Activated CD4-positive, CD25-positive, alpha-beta regulatory T cell treated with anti-CD3 and anti-CD28 coated beads, Interleukin-2, amount 50 U/mL, for 16 hours (primary cell): ENCODE measurements at places on chromosomes 3 and 15.

DNA sequence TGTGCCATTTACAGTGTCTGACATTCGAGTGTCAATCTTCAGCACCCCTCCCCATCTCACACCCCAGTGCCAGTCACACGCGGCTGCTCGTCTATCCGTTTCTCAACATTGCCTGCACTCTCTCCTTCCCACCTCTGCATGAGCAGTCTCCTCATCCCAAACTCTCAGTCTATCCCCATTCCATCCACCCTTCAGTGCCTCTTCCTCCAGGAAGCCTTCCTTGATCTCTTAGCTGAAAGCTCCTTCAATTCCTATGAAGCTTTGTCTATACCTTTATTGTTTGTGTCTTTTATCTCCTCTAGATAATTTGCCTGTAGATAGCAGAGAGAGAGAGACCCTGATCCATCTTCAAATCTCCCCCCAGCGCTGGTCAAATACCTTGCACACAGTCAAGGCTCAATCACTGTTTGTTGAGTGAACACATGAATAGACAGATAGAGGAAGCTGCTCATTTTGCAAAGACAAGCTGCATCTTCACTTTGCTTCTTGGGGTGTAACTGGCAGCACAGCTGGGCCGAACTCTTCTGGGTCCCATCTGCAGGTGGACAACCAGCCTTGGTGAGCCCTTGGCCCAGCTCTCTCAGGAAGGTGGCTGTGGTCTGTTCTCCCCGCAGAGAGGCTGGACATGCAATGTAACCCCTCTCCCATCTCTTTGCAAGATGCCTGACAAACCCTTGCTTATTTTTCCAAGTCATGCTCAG, 52.8 kb downstream of the ITGA11 start:
- DNase-seq, result no peak

DNA sequence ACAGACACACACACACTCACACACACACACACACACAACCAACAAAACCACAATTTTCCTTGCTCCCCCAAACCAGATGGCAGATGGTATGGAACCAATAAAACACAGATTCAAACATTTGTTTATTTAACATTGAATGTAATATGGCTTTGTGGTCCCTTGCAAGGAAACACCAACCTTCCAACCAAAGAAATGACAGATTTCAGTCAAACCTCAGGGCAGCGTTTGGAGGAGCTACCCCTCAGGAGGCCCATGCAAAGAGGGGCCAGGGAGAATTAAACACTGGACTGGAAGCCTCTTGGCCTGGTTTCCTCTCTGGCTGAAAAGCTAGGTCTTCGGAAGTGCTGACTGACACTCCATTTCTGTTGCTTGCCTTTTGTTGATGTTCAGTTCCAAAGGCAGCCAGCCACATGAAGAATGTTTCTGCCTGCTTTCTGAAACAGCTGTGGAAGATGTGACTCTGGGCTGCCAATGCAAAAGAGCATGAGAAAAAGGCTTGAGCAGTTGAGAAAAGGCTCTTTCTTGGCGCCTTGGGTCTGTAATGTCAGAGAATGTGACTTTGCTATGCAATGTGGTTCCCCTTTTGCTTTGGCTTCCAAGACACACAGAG, 296.1 kb downstream of the RPLP1 start:
- no peak for DNase-seq

GRCh38 chr3:54965746-54966145, 37.9 kb upstream of the LRTM1 start:
- no peak for DNase-seq

GRCh38 chr3:81955878-81956277, 194.4 kb upstream of the GBE1 start:
- no peak for DNase-seq

- DNase-seq, result no peak
Observed at GRCh38 chr3:15291589-15292541, 40.5 kb downstream of the SH3BP5 start.

- no peak for DNase-seq
Observed at GRCh38 chr15:101444807-101445508, 44.5 kb downstream of the PCSK6 start.

DNA sequence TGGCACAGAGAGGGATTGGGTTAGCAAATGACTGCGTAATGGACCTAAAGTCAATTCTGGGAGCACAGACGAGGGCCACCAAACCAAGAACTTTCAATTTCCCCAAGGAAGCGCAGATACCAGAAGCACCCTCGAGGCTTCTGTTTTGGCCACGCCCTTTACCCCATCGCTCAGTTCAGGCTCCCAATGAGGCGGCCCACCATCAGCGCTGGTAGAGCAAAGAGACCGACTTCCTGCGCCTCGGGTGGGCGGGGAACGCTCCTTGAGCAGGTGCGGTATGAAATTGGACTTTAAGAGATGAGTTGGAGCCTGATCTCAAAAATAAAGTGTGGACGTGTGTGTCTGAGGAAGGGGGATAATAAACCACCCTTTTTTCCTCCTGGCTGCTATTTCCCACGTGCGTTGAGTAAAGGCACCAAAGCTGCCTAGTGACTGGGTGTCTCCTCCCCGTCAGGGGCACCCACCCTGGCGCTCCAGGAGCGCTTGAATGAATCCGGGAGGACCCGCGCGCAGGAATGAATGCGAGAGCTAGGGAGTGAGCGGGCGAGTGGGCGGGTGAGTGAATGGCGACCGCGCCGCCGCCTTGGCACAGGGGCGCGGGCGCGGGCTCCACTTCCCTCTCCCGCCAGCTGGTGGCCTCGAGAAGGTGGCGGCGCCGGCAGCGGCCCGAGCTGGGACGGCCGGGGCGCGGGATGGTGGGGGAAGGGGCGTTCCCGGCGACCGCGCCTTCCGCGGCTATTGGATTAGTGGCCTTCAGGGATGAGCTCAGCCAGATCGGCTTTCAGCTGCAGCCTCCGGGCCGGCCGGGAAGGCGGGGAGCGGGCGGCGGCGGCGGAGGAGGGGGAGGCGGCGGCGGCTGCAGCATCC, at the start of gene SPSB4:
Gene SPSB4, plus strand, starts transcription at position 772 of the 867 bp plus-strand sequence. CDS start 14,758 bp downstream, outside the sequence.
- no peak for DNase-seq

GRCh38 chr3:156459434-156459833, 95.5 kb downstream of the SSR3 start:
- no peak for DNase-seq

DNA sequence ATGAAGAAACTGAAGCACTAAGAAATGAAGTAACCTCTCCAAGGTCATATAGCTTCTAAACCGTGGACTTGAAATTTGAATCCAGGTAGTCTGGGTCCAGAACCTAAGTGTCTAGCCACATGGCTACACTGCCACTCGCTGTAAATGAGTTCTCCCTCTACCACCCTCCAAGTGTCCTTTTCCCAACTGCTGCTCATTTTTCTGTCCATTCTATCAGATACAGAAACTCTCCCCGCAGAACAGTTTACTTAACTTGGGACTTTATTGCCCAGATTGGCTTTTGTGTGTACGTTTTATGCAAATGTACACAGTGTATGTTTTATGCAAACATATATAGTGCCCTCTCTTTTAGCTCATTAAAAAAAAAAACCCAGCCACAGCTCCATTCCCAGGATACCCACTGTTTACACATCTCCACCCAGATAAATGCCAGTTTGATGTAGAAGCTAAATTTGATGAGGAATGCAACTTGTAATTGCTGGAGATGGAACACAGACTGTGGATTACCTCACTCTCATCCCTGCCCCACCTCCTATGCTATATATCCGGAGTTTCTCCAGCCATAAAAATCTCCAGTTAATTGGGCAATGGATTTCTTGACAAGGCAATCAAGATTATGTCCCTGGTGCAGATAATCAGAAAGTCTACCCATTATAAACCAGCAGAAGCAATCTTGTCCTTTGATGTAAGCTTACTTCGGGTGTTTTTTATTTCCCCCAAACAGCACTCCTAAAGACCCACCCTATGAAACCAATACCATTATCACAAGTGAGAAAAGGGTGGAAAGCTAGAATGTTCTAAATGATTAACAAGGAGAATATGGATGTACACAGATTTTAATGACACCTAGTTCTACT, 42.0 kb downstream of the THBS1 start:
- no peak for DNase-seq

DNA sequence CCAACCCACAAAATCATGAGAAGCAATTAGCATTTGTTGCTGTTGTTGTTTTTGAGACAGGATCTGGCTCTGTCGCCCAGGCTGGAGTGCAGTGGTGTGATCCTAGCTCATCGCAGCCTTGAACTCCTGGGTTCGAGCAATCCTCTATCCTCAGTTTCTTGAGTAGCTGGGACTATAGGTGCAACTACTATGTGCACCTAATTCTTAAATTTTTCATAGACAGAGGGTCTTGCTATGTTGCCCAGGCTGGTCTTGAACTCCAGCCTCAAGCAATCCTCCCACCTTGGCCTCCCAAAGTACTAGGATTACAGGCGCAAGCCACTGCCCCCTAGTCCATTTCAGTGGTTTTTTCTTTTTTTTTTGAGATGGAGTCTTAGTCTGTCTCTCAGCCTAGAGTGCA, 18.3 kb downstream of the PARP16 start:
- DNase-seq, result no peak

DNA sequence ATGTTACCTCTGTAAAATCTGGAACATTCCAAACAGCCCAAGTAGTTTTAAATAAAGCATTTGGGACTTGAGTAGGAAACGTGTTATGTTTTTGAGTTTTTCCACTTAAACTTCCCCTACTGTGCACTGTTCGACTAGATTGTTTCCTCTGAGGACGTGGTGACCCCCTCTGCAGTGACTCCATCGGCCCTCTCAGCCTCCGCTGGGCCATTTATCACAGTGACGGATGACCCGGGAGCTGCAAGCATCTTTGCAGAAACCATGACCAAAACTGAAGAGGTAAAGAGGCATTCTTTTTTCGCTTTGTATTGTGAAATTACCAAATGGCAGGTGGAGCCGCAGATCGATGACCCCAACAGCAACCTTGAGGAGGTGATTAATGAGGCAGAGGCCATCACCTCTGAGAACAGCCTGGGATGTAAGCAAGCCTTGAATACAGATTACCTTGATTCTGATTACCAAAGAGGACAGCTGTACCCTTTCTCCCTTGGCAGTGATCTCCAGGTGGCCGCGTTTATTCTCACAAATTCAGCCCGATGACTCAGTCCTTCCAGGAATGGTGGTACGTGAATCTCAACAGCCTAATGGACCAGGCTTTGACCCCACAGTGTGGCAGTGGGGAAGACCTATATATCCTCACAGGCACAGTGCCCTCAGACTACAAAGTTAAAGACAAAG, 79.1 kb upstream of the FAN1 start:
- no peak for DNase-seq

GRCh38 chr3:95752199-95752598, 1062.2 kb upstream of the EPHA6 start:
- DNase-seq, result no peak

DNA sequence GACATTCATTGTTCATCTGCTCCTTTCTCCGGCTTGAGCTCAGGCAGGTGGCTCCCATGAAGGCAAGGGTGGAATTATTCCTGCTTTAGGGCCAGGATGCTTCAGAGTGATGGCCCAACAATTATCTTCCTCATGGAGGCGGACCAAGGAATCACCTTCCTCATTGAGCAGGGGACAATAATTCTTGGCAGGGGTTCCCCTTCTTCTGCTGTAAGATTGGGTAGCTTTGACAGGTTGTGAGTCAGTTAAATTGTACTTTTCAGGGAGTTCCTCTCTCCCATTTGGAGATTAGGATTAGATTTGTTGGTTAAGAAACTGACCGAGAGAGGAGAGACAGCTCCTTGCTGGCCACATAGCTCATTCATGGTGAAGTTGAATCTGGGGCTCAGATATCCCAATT, 31.4 kb upstream of the CD47 start:
- DNase-seq, result no peak

GRCh38 chr3:181739628-181740027, 27.9 kb downstream of the SOX2 start:
- DNase-seq, result no peak

- no peak for DNase-seq
Observed at GRCh38 chr3:141425523-141426233, 57.4 kb downstream of the ZBTB38 start.

DNA sequence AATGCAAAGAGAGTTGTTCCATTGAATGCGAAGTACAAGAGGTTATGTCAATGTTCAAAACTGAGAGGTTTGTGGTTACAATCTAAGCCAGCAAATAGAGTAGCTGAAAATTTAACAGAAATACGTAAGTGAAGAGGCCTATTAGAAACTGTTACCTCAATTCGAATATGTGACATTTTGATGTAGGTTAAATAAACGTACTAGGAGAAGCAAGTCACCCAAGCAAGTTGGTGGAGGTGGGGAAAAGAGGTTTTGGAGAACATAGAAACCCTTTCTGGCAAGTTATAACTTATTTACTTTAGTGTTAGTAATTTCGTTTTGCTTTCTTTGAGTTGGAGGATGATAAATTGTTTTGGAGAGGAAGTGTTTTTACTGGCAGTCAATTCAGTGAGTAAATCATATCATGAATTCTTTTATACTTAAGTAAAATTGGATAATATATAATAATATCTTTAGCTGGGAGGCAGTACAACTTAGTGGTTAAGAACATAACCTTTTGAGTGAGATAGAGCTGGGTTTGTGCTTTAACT, 91.2 kb upstream of the NAALADL2 start:
- no peak for DNase-seq

DNA sequence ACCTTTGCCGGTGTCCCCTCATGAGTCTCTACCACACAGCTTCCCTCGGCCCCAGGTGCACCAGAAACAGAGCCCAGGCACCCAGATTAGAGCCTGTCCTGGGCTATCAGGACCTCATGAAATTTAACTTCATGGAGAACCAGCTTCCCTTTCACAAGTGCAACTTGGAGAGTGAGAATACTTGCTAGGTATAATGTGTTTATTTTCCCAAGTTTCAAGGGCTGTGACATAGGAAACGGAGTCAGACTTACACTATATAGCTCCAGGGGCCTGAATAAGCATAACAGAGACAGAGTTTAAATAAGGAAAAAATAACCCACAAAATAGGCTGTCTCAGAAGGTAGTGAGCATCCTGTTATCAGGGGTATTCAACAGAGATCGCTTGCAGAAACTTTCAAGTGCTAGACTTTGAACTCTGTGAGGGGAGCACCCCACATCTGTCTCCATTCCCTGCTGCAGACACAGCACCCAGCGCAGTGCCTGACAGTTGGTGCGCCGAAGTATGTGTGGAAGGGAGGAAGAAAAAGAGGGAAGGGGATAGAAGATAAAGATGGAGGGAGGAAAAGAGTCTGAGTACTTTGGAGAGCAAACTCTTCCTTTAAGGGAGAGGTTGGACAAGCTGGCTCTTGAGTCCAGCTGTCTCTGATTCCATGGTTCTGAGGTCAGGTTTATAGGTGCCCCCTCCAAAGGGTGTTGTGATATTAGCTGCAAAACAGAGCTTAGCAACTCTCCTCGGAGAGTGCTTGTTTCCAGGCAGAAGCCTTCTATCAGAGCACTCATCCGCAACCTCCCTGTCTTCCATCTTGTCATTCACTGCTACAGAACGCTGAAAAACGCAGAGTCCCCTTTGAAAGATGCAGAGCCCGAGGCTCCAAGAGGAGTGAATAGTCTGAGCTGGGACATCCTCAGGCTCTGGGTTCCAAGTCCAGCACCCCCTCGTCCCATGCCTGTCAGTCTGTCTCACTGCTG, 84.8 kb downstream of the CPN2 start:
- no peak for DNase-seq

DNA sequence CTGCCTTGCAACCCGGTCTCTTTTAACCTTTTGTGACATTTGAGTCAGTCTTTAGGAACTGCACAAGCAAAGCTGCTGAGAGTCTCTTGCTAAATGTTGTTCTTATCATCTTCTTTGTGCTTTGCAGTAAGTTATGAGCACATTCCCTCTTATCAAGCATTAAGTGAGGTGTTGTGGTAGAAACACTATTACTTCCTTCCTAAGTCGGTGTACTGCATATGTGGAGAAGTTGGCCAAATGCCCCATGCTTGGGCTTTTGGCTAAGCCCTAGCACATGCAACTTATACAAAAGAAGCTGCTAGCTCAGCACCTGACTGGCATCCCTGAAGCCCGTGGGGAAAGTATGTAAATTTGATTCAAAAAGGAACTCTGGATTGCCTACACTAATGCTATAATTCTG, 136.5 kb upstream of the RBMS3 start:
- no peak for DNase-seq

- DNase-seq, result no peak
Observed at GRCh38 chr15:65060641-65061397, 7.0 kb downstream of the RASL12 start.
